SJCRH30 (cell line): ENCODE measurements at places on chromosomes 13 and 19. TPM values are rescaled to one million over a fixed set of nuclear protein-coding genes. Genes with fewer than 3 reads are reported as not detected.

The CBY2 gene
- not detected in 2 replicates for total RNA-seq

The KRTDAP gene
- not detected in 2 replicates for total RNA-seq

The ODAD3 gene
- 0.18 and 0.22 TPM in 2 replicates for total RNA-seq

The ZNF763 gene
- total RNA-seq: 0.40 and 0.51 TPM in 2 replicates

The KLK3 gene
- not detected in 2 replicates for total RNA-seq

The CLEC4M gene
- not detected in 2 replicates for total RNA-seq

The P2RY11 gene
- 10.7 and 10.8 TPM in 2 replicates for total RNA-seq

The IL27RA gene
- total RNA-seq: 1.5 TPM in 2 replicates

The CPAMD8 gene
- 0.08 and 0.34 TPM in 2 replicates for total RNA-seq

The SYT3 gene
- 1.5 and 1.8 TPM in 2 replicates for total RNA-seq

The APOC4 gene
- 0.20 TPM in 1 of 2 replicates, not detected in the other for total RNA-seq

The DACT3 gene
- total RNA-seq: 2.6 and 2.7 TPM in 2 replicates

The ZNF723 gene
- total RNA-seq: not detected in 2 replicates

The SERPINE3 gene
- not detected in 2 replicates for total RNA-seq

The TMIGD2 gene
- 0.30 and 1.5 TPM in 2 replicates for total RNA-seq

The RGS9BP gene
- total RNA-seq: 0.18 and 0.38 TPM in 2 replicates

The POLR2I gene
- total RNA-seq: 140 and 153 TPM in 2 replicates

The ACP5 gene
- total RNA-seq: 0.75 and 2.4 TPM in 2 replicates

The CAPN12 gene
- total RNA-seq: not detected in 2 replicates

The SMIM44 gene
- not detected in 2 replicates for total RNA-seq

The IGFL3 gene
- not detected in 2 replicates for total RNA-seq

The LRG1 gene
- 0.15 and 0.38 TPM in 2 replicates for total RNA-seq

The MEIS3 gene
- total RNA-seq: 15.9 and 16.2 TPM in 2 replicates

The ZNF419 gene
- 9.4 and 12.3 TPM in 2 replicates for total RNA-seq

The ZNF616 gene
- 10.8 and 13.0 TPM in 2 replicates for total RNA-seq

The ACP4 gene
- not detected in 2 replicates for total RNA-seq

The PRR20D gene
- not detected in 2 replicates for total RNA-seq

The FBXO27 gene
- 0.71 and 1.0 TPM in 2 replicates for total RNA-seq

The TNNT1 gene
- total RNA-seq: 599 and 612 TPM in 2 replicates

The CCNA1 gene
- total RNA-seq: 2.1 and 2.6 TPM in 2 replicates

The ZNF625 gene
- total RNA-seq: 25.7 and 26.0 TPM in 2 replicates

The FCAR gene
- total RNA-seq: not detected in 2 replicates

The PTH2 gene
- total RNA-seq: not detected in 2 replicates

The TMEM150B gene
- not detected in 2 replicates for total RNA-seq

The TEKTIP1 gene
- not detected in 2 replicates for total RNA-seq

The ZFP28 gene
- total RNA-seq: 8.1 and 10.4 TPM in 2 replicates

The PSG1 gene
- total RNA-seq: not detected in 2 replicates
